Suppressor macrophage (primary cell): ENCODE measurements at places on chromosomes 7 and 10.

DNA sequence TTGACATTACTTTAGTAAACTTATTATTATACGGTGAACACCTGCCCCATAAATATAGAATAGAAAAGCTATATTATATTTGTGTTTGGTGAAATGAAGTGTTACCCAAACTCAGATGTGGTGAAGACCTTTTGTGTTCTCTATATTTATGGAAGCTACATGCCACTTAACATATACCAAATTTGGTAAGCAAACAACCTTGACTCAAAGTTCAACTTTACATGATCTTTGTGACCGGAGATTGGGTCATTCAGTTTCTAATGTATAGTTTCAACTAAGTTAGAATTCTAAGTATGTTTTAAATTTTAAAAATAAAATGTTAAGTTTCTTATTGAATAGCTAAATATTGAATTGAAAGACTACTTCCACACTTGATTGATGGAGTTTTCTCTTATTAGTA, 288.6 kb upstream of the SEMA3D start:
- no peak for DNase-seq

GRCh38 chr7:78863281-78863680, 590.2 kb downstream of the MAGI2 start:
- no peak for DNase-seq

DNA sequence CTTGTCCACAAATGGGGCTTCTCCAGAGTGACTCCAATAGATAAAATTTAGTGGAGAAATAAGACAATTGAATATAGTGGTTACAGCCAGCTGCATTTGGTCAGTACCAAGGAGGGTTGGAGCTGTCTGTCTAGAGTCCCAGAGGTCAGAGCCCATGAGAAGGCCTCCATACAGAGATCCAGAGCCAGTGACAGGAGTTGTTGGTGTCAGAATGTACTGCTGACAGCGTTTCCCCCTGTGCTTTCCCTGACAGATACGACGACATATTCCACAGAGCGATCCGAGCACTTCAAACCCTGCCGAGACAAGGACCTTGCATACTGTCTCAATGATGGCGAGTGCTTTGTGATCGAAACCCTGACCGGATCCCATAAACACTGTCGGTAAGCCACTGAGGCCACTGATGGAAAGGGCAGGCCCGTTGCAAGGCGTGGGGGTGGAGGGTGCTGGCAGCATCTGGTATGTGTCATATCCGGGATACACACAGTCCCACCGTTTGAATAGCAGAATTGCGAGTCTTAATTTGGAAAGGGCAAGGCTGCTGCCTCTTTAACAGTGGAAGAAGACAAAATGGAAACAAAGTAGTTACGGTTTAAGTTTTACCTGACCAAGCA, 483.6 kb downstream of the NRG3 start:
- DNase-seq: no peak

GRCh38 chr10:113735913-113736312, 15.6 kb upstream of the PLEKHS1 start:
- DNase-seq: no peak

DNA sequence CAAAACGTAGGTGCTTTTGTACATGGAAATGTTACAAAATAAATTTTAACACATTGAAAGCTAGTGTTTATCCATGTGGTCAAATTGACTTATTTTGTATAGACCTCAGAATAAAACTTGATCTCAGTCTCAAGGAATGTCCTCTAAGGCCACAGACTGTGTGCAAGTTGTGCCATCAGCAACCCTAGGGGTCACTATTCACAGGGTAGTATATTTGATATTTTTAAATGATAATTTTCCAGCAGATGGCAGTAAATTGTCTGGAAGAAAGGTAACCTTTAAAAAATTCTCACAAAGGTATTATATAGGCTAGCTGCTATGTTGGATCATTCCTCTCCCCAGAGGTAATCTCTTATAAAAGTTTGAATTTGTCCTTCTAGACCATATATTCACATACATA, 12.9 kb upstream of the SNX10 start:
- peak; percentile 78 for DNase-seq
